Left ventricle myocardium inferior (tissue), 1 donor: ENCODE measurements at places on chromosomes 3 and 15. TPM values are rescaled to one million over a fixed set of nuclear protein-coding genes. Genes with fewer than 3 reads are reported as not detected.

GRCh38 chr3:101635954-101636798, 40.8 kb downstream of the ZBTB11 start:
- peak; percentile 49 for DNase-seq

- no peak for DNase-seq
Observed at GRCh38 chr3:98582042-98582441, 11.4 kb downstream of the CPOX start.

DNA sequence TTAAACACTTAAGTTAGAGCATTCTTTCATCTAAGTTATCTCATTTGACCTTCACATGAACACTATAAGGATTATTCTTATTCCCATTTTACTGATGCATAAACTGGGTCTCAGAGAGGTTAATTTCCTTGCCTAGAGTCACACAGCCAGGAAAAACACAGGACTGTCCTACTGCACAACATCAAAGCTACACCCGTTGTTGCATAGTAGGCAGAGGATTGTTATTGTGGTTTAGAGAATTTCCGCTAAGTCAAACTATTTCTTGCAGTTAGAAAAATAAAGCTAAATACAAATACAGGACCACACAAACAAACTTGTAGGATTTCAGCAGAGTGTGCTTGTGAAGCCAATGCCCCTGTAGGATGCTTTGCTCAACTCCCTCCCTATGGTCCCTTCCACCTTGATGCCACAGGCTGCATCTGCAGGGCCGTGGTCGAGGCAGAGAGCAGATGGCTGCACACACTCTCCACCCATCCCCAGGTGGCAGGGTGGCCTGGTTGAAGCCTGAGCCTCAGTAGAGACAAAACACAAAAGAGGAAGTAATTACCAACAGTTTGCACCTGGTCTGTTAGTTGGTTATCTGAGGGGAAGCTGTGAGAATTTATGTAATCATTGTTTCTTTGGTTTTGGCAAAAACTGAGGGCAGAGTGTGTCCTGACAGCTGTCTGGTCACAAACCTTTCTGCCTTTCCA, 41.1 kb upstream of the SKOR1 start:
- no peak for DNase-seq

DNA sequence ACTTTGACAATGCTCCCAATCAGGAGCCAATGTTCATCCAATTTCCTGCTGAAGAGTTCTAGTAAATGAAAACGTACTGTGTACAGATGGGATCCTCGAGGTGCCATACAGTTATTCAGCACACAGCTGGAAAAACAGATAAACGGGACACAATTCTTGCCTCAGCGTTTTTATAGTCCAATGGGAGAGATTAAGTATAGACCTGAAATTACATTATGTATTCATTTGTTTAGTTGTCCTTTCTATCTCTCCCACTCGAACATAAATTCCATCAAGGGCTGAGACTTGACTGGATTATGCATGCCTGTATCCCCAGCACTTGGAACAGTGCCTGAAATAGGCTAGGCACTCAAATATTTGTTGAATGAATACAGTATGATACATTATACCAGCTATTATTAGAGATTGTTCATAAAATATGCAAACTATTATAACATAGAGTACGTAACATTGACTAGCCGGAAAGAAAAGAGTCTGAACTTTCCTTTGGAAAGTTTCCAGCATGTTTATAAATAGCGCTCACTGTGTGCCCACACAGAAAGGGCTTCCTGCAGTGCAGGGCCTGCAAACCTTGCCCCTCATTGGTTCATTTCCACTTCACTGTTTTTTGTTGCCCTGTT, 27.4 kb upstream of the SNTN start:
- DNase-seq: no peak

TMEM108 gene
- total RNA-seq: 2.4 TPM

GRCh38 chr15:78942741-78943140, 2.1 kb downstream of the CTSH start:
- no peak for DNase-seq

SRP14 gene
- 240 TPM for total RNA-seq

TIGIT gene
- not detected for total RNA-seq

GRCh38 chr3:12559520-12559919, 2.6 kb downstream of the MKRN2 start:
- no peak for DNase-seq

GRCh38 chr3:186216900-186217819, 108.3 kb upstream of the ETV5 start:
- DNase-seq: no peak

DNA sequence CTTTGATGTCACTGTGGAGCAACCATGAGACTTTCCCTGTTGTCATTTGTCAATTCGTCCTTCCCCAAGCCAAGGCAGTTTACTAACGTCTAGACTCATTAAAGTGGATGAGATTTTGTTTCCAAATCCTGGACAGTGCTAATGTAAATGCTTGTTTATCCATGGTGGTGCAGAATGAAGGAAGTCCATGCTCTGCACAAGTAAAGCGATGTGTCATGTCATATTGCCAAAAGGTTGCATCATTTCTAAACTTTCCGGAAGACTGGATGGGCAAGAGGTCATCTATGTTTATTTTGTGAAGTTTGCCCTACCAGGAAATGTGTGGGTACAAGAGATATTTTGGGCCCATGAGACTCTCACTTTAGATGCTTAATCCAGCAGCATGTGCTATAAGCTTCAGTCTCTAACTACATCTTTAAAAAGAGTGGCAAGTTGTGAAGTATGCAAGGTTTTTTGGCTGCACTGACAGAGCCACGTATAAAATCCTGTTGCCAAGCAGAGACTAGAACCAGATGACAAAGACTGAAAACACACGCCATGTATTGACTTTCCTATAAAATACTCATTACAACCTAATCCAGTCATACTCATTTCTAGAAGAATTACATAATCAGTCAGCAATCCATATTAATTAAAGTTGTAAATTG, 72.1 kb upstream of the FNDC3B start:
- no peak for DNase-seq

TAGLN3 gene
- 0.74 TPM for total RNA-seq

ATP13A3 gene
- total RNA-seq: 99.2 TPM

DNA sequence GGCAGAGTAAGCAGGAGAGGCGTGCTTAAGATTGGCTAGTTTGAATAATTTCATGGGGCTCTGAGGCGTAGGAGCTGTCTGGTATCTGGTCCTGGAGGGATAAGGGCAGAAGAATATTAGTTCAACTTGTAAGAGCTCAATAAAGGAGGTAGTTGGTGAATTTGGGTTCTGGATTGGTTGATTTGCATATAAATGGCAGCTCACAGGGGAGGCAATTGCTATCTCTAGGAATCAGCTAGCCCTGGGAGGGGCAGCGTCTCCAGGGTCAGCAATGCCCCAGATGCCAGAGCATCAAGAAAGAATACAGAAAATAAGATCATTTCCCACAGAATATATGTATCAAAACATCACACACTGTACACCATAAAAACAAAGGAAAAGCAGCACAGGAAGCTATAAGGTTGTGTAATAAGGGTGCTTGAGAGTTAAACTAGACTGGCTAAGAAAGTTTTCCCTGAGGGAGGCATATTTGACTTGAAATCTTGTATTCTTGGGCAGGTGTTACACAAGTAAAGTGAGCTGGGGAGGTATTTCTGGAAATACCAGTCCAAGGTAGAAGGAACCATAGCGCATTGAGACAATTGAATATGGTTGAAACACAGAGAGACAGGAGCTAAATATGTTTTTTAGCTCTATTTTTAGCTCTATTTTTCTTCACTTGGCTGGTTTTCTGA, 6.1 kb downstream of the MOBP start:
- DNase-seq: no peak
